ENCODE measurements at places on chromosomes 1 and 21.

- DNase-seq, result no peak
Measured at GRCh38 chr1:14476170-14476955, 122.1 kb upstream of the KAZN start.

GRCh38 chr1:16047791-16048475 is 4.4 kb downstream of the CLCNKB start:
- DNase-seq, result no peak

DNA sequence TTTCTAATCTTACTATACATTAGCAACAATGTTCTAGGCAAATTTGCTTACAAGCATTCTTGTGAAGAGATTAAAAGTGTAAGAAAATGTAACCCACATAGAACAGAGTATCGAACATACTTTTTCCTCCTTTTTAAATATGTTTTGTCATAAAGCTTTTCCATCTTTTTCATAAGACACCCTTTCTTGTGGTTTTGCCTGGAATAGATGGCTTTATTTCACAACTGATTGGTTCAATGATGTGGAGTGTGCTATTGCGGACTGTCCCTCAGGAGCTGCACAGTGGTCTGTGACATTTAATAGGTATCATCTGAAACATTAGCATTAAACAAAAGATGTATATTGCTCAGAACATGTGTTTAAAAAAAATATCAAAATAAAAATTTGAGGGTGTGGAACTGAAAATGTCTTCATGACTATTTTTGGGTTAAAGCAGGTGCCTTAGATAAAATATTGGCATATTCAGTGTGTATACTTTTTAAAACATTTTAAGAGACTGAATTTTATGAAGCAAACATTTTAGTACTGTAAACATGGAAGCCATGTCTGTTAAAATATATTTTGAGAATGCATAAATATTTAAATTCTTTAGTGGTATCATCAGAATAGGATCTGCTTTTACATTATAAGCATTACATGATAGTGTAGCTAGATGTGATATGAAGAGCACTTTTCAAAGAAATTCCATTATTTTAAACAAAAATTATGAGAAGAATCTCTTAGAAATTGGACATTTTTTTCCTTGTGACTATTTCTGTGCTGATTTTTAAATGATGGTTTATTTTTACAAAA is 48.3 kb upstream of the C1orf146 start:
- no peak for DNase-seq

DNA sequence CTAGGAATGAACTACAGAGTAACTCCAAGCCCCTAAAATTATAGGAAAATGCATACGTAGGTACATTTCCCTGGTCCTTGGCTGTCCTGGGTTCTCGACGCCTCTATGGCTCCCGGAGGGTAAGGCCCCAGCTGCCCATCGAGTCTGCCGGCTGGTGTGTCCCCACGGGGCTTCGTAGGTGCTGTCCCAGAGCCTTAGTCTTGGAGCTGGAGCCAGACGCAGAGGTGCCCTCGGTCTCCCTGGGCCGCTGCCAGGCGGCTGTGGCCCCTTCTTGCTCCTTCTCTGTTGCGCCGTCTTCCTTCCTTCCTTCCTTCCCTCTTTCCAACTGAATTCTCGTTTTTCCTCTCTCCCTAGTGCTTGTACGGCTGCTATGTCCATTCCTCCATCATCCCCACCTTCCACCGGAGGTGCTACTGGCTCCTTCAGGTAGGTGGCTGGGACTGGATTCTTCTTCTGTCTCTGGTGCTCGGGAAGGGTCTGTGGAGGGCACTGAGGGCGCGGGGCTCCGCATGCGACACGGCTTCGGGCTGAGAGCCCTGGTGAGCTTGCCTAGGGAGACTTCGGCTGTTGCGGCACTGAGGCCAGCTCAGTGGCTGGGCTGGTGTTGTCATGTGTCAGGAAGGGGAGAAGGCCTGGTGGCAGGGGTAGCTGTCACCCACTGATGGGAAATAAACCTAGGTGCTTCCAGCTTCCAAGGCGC is 303.5 kb upstream of the VAMP3 start:
- no peak for DNase-seq

GRCh38 chr1:43557744-43558245 is 27.1 kb downstream of the PTPRF start:
- DNase-seq, result no peak

- DNase-seq, result no peak
Measured at GRCh38 chr1:111850109-111850508, 94.4 kb downstream of the DDX20 start.

DNA sequence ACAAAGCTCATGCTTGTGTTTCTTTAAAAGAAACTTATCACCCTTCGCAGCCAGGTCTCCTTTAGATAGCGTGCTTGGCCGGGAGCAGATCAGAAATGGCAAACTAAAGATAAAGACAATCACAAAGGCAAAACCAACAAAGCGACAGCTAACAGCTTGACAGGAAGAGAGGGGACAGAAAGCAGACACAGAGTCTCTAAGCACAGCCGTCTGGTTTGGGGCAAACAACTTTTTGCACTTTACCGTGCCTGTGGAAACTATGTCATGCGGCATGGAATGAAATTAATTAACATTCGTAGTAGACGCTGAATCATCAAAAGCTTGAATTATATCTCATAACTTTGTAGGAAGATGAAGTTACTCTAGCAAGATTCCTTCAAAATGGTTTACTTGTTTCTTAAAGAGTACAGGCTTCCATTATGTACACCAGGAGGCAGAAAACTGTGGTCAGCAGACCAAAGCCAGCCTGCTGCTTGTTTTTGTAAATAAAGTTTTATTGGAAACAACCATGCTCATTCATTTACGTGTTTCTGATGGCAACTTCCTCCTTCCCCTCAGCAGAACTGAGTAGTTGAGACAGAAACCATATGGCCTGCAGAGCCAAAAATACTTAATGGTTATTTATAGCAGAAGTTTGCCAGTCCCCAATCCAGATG is 183.2 kb downstream of the KIF26B start:
- DNase-seq, result no peak

DNA sequence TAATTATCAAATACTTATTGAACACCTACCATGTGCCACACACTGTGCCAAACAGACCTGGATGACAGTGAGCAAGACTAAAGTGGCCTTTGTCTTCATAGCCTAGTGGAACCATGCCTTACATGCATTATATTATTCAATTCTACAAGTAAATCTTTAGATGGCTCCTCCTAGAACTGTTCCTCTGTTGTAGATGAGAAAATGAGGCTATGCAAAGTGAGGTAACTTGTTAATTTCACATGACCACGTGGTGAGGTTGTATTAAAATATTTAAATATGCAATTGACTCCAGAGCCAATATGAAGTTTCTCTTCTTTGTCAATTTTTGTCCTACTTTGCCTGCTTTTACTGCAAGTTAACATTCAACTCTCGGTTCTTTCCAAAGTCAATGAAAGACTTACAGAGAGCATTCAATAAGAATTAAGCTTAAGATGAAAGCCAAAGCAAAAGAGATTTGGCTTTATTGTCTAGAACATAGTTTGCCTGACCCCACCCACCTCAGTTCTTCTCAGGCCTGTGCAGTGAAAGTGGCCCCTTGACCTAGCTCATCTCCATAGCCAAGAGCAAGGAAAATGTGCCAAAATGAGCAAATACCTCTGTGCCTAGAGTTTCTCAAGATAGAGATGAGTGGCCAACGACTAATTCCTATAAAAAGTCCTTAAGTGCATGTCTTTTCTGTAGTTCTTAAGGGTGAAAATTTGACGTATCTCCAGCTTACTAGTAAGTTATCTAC is 263.2 kb upstream of the NFIA start:
- no peak for DNase-seq

DNA sequence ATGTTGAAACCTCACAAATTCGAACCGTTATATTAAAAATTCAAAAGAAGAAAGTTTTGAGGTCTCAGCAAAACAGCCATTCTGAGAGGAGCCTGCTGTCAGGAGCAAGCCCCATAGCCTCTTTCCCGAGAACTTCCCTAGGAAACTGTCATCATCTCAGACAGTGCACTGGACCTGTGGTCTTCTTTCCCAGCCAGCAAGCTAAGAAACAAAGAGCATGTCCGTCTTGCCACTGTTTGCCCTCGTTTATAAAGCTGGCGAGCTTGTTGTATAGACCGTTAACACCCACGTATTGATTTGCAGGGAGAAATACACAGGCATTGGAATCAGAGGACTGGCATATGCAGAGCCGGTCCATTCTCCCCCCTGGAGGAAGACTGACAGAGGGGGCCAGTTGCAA is 407.0 kb downstream of the NPHP4 start:
- DNase-seq, result no peak

- no peak for DNase-seq
Measured at GRCh38 chr1:15114884-15115283, 38.7 kb upstream of the TMEM51 start.
